ENCODE measurements at places on chromosomes 5 and 9.

- DNase-seq: no peak
Measured at GRCh38 chr5:10130881-10131280, 118.8 kb downstream of the ATPSCKMT start.

DNA sequence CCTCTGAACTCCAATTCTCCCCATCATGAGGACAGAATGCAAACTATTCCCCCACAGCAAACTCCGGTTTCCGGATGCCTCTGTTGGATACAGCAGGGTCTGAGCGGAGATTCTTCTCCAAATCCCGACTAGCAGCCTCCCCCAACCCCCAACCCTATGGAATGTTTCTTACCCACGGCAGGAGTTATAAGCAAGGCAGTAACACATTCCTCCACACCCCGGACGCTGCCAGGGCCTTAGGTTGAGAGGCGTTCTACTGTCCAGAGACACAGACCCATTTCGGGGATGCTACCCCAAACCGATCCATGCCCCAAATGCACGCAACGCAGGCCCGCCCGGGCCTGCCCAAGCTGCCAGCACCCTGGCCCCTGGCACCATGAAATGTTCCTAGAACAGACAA, 85.6 kb upstream of the LMX1B start:
- DNase-seq: peak; percentile 78

DNA sequence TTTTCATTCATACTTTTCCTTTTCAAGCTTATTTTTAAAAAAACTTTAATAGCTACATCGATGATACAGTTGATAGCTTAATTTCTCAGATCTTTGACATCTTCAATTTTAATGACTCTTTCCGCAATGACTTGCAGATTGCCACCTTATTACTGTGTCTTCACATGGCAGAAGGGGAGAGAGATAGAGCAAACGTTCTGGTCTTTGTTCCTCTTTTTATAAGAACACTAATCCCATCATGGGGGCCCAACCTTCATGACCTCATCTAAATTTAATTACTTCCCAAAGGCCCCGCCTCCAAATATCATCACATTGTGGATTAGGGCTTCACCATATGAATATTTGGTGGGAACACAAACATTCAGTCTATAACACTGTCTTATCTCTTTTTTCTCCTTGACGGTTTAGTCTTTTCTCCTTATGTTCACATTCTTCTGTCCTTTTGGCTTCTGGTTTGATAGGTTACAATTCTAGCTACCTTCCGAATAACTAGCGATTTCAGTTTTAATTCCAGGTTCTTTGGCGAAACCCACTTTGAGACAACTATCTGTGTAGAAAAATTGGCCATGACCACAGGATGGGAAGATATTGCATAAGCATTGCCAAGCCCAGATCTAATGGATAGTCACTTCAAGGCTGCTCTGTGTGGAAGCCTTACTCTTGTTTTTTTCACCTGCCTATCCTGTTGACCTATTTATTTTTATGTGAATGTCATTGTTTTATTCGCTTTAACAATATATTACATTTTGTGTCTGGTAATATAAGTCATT, 5.0 kb downstream of the ZNF189 start:
- no peak for DNase-seq

DNA sequence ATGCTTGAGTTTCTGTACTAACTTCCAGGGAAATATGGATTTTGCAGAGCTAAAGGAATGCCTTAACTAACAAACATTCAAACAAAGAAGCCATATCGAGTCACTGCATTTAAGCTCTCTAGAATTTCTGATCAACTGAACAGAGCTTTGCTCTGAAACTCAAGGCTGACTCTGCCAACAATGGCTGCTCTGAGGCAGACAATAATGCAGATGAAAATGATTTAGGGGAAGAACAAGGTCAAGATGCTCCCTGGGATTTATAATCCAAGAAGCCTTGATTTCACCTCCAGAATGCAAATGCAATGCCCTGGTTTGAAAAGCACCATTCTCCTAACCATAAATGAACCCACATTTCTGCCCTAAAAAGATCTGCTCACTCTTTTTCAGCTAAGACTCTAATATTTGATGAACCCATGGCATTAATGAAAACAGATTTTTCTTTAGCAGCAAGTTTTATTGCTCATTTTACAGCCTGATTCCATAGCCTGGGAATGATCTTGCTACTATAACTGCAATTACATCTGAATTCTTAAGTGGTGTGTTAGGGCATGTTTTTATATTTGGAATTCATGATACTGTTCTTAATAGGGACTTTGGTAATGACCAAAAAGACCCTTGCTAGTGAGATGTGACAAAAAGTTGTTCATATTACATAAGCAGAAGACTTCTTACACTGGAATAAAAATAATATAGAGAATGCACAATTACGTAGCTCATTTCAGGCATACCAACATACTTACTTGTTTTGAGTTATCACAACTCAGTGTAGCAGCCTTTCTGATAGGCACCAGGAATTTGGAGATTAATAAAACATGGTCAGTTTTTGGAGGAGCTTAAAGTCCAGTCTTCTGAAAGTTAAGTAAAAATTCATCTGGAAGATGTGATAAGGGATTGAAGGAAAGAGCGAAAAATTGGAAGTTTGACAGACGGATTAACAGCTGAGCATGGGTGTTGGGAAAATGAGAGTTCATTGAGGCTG, 169.4 kb downstream of the TRPM3 start:
- DNase-seq: peak; percentile 44

DNA sequence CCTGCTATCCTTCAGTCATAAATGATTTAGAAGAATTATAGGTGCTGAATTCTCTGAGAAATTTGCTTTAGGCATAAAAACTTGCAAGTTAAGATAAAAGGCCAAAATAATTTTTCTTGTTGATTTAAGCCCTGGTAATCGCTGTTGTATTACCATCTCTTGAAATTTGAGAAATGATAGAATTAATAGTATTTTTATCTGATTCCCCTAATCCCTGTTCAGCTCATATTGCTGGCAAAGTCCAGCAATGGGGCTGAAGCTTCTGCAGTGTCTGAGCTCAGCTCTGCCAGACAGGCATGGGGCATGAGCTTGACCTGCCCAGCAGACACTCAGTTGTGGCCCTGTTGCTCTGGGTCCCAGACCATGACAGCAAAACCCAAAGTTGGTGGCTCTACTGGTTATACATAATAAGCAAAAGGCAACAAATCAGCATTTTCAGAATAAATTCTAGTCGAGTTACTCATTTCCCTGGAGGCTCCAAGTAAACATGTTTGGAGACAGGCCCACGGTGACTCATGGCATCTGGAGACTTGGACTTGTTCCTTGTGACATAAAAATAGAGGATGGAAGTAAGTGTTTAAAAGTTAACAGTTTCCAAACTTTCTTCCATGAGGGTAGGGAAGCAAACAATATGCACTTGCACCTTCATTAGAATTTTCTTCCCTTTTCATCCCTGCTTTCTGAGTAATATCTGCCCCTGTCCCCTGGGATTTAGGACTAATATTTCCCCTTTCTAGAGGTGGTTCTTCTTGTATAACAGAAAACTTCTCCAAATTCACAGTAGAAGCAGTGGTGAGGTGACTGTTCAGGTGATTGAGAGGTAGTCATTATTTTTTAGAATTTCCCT, 60.2 kb upstream of the SLC2A8 start:
- peak; percentile 98 for DNase-seq

- no peak for DNase-seq
Measured at GRCh38 chr5:73387601-73388305, 60.8 kb downstream of the FOXD1 start.

DNA sequence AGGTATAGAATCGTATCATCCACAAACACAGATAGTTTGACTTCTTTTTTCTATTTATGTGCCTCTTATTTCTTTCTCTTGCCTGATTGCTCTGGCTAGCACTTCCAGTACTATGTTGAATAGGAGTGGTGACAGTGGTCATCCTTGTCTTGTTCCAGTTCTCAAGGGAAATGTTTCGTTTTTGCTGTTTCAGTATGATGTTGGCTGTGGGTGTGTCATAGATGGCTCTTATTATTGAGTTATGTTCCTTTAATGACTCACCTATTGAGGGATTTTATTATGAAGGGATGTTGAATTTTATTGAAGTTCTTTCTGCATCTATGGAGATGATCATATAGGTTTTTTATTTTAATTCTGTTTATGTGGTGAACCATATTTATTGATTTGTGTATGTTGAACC, 70.3 kb downstream of the ENC1 start:
- no peak for DNase-seq

DNA sequence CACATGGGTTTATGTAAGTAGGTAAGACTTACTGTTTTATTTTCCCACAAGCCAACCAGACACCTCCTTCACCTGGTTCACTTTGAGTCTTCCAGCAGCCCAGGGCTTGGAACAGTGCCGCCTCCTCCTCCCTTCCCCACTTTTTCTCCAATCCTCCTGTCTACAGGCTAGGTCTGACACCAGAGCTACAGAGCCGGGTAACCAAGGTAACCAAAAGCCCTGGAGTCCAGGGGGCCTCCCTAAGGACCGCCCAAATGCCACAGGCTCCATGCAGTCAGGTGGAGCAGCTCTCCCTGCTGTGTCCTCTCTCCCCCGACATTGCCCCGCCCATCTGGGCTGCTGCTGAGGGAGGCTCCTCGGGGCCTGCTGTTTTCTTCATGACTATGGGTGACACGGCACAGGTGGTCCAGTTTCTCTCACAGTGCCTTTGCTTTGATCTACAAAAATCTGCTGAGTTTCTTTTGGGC, 138.0 kb upstream of the EFNA5 start:
- DNase-seq: peak; percentile 21

GRCh38 chr9:137030538-137031527, 1.1 kb downstream of the FUT7 start:
- DNase-seq: no peak

DNA sequence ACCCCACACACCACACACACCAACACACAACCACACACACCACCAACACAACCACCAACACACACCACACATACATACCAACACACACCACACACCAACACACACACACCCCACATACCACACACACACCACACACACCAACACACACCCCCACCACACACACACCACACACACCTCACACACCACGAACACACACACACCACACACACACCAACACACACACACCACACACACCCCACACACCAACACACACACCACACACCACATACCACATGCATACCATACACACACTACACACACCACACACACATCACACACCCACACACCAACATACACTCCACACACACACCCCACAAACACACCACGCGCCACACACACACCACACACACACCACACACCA, 171.4 kb downstream of the GOLPH3 start:
- no peak for DNase-seq

DNA sequence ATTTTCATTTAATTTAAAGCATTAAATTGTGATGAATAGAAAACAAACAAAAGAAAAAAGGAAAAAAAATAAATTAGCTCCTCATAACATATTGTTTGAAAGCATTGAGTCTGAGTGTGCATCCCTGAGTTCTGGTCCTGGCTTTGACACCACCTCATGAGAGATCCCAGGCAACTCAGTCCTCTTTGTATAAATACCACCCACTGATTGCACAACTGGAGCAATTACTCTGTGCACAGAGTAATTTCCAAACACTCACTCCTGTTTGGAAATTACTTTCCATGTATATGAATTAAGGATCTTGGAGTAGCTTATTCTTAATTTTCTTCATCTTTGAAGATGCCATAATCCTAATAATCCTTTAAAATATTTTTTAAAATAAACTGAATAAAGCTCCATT, 59.4 kb upstream of the C5orf46 start:
- no peak for DNase-seq

- peak; percentile 39 for DNase-seq
Measured at GRCh38 chr9:135797507-135798262, 95.7 kb downstream of the KCNT1 start.

GRCh38 chr5:53035868-53036381, 46.8 kb downstream of the ITGA2 start:
- peak; percentile 9 for DNase-seq

DNA sequence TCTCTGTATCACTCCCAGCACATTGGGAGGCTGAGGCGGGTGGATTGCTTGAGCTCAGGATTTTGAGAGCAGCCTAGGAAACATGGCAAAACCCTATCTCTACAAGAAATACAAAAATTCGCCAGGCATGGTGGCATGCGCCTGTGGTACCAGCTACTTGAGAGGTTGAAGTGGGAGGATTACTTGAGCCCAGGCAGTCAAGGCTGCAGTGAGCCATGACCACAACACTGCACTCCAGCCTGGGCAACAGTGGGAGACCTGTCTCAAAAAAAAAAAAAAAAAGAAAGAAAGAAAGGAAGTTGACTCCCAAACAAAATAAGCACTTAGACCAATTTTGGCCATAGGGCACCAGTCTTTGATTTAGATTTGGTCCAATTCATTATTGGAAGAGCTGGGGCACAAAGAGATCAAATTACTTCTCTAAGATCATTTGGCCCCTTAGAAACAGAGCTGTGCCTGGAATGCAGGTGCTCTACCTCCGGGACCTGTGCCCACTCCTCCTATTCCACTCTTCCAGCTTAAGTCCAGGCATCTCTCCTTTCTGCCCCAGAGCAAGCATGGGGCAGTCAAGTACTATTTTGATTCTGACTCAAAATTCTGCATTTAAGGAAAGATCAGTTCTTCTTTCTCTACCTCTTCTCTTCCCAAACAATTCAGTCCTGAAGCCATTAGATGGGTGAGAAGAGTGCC, 59.0 kb downstream of the ALDH7A1 start:
- no peak for DNase-seq

DNA sequence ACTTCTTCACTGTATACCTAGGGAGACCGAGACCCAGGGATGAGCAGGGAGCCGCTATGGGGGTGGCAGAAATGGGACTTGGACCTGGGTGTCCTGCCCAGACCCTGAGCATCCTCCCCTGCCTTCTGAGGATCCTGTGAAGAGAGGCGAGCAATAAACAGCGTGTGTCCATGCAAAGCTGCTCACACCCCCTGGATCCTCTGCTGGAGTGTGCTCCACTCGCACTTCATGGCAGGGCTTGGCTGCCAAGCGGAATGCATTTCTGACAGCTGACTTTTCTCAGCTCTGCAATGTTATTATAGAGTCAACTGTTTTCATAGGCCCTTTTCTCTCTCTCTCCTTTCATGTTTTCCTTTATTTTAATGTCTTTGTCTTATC, 31.0 kb upstream of the ALDH1B1 start:
- DNase-seq: peak; percentile 82

- DNase-seq: no peak
Measured at GRCh38 chr9:5336688-5337087, 3.0 kb downstream of the RLN1 start.

- DNase-seq: no peak
Measured at GRCh38 chr9:129074106-129074505, 6.8 kb upstream of the DOLPP1 start.

GRCh38 chr5:2906302-2907090, 155.0 kb upstream of the IRX2 start:
- DNase-seq: no peak

Data from fibroblast of skin of back (primary cell).